ENCODE measurements at places on chromosomes 3 and 15.

- peak; percentile 32 for ATAC-seq
These were observed 447 bp upstream of the SHQ1 start for GRCh38 chr3:72848703-72849081.

DNA sequence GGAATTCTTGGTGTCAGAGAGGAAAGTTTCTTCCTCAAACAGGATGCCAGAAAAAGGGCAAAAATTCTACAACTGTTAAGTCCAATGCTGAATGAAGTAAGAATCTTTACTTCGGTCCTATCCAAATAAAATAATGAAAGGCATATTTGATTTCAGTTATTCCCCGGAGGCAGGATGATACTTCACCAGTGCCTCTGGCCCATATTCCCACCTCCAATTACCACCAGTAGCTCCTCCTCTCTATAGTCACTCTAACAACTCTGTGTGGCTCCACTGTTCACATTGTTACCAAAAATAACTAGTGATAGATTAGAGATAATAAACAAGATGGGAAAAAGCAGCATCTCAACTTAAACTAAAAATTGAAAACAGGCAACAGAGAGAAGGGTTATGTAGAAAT, 20.7 kb downstream of the MAP1A start:
- no peak for ATAC-seq

- ATAC-seq, result no peak
These were observed 318.9 kb upstream of the IL12A start for GRCh38 chr3:159669766-159670165.

- peak; percentile 48 for ATAC-seq
These were observed 907 bp downstream of the TATDN2 start for GRCh38 chr3:10248984-10249748.

DNA sequence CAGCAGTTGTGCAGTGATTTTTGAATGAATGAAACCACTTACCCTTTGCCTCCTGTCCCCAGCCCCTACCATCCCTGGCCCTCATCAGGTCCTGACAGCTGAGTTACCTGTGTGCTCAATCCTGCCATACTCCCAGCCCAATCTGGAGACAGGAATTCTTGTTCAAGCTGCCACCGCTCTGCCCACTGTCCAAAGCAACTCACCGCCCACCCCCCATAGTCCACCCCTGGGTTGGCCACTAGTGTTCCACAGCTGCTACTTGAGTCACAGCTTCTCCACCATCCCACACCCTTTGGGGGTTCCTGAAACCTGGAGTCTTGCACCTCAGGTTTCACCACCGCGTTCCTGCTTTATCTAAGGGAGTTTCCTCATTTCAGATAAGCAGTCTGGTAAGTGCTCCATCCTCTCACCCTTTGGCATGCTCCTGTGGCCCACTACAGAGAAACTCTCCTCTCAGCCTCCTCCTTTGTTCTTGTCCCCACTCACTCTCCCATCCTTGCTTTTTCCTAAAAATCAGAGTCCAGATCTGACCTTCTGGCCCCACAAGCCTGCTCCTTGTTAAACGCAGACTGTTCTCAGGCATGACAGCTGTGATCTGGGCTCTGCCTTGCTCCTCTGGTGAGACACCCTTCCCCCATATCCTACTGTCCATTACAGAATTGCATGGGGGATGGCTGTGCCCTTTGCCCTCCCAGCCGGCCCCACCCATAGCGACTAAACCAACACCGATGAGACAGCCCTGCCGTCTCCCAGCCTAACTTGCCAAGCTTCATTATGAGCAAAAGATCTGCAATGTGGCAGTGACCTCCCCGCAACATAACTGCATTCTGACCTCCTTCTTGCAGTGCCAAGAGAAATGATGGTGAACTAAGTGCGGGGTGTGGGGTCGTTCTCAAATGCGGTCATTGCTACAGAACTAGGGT, 50.0 kb downstream of the CYP19A1 start:
- ATAC-seq, result no peak

DNA sequence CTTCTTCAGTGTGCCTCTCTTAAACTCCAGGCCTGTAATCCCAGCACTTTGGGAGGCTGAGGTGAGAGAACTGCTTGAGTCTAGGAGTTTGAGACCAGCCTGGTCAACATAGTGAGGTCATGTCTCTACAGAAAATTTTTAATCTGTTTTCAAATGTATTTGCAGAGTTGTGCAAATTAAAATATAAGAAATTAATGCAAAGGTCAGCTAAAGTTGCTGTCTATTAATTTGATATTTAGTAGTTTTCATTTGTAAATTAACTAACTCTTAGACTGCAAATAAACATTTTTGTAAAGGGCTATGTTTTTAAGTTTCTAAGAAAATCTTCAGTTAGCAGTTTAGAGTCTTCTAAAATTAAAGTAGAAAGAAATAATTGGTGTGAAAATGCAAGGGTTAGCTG, 99.9 kb upstream of the TJP1 start:
- ATAC-seq, result no peak

- ATAC-seq, result no peak
These were observed 494.8 kb downstream of the SHQ1 start for GRCh38 chr3:72353236-72354128.

GRCh38 chr3:34683851-34684250, 885.4 kb downstream of the PDCD6IP start:
- no peak for ATAC-seq

- ATAC-seq, result no peak
These were observed 160.6 kb downstream of the EPHA3 start for GRCh38 chr3:89268059-89268458.

GRCh38 chr3:156525808-156526207, 29.1 kb downstream of the SSR3 start:
- peak; percentile 30 for ATAC-seq

- ATAC-seq, result no peak
These were observed 27.2 kb upstream of the ATP11B start for GRCh38 chr3:182766099-182766498.

DNA sequence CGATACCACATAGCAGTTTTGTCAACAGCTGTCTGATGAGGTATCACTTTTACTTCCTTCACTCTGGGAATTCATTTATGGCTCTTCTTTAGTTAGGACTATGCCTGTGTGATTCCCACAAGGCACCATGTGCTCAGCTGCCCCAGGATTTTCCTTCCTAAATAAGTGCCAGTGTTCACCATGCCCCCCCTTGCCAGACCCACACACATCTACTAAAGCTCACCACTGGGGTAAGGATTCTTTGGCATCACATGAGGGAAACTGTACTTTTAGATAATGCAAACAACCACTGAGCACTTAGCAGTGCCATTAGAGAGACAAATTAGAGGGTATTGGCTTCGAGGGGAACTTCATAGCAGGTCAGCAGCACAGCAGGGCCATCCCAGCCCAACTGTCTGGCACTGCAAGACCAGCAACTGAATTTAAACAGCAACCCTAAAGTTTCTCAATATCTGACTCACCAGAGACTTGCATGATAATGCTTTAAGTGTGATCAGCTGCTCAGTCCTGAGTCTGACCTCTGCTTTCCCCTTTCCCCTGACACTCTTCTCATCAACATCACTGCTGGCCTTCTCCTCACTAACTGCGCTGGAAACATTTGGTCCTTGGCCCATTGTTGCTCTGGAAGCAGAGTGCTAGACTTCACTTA, 114.3 kb downstream of the STAC start:
- ATAC-seq, result no peak

- ATAC-seq, result no peak
These were observed 20.8 kb upstream of the ALAS1 start for GRCh38 chr3:52176951-52177700.

All from activated T-helper 17 cell treated with anti-CD3 and anti-CD28 coated beads, Interleukin-2, amount 50 U/mL, for 72 hours (primary cell).